ENCODE measurements at places on chromosomes 5 and 9. TPM values are rescaled to one million over a fixed set of nuclear protein-coding genes. Genes with fewer than 3 reads are reported as not detected.

DNA sequence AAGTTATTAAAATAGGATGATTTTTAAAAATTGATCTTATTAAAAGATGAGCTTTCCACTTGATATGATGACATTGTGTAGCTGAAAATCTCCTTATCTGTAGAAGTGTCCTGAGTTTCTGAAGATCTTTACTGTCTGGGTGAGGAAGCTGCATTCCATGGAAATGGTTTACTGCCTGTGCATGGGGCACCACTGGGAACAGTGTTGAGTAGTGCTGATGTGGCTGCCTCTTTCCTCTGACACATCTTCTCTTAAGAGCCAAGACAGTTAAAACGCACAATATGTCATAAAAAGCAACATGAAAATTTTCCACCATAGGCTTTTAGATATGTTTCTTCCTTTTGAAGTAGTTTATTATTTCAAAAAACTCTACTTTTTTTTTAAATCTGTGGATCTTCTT, 24.6 kb downstream of the SECISBP2 start:
- DNase-seq, result no peak

GRCh38 chr5:136491806-136492205, 126.5 kb upstream of the TRPC7 start:
- DNase-seq, result no peak

GRCh38 chr5:124941051-124942049, 194.9 kb upstream of the ZNF608 start:
- no peak for DNase-seq

- DNase-seq, result no peak
Observed at GRCh38 chr9:77856615-77857014, 175.0 kb downstream of the GNAQ start.

The SPATA31E1 gene
- not detected for total RNA-seq

DNA sequence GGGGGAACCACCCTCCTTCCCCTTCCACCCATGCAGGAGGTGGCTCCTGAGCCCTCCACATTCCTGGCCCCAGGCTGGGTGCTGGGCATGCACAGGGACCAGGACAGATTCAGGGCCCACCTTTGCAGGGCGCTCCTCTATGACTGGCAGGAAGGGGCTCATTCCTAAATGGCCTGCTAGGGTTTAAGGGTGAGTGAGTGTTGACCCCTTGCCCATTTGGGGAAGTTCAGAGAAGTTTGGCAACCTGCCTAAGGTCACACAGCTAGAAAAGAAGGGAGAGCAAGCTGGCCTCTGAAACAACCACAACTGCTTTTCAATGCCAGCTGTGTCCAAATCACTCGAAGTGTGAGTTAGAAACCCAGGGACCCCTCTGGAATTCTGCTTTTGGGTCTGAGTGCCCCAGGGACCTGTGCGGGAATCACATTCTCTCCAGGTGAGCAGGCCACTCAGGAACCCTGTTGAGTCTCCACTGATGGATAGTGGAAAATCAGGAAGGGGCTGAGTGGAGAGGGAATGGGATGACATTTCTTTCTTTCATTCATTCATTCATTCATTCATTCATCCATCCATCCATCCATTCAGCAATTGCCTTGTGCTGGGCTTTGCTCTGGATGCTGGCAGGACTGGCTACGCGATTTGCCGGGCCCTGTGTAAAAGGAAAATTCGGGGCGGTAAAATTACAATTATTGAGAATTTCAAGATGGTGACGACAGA, 191.9 kb downstream of the C9orf50 start:
- no peak for DNase-seq

- DNase-seq, result no peak
Observed at GRCh38 chr9:98318834-98319478, 63.5 kb upstream of the TBC1D2 start.

DNA sequence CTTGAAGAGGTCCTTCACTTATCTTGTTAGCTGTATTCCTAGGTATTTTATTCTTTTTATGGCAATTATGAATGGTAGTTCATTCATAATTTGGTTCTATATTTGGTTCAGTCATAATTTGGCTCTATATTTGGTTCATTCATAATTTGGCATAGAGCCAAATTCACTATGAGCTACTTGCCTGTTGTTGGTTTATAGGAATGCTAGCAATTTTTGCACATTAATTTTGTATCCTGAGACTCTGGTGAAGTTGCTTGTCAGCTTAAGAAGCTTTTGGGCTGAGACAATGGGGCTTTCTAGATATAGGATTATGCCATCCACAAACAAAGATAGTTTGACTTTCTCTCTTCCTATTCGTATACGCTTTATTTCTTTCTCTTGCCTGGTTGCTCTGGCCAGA, 142.2 kb downstream of the PLCXD3 start:
- DNase-seq, result no peak
